Stimulated activated CD4-positive, alpha-beta T cell treated with anti-CD3 and anti-CD28 coated beads, Interleukin-15, amount 100 ng/mL, for 48 hours (primary cell): ENCODE measurements at places on chromosomes 3 and 15.

- DNase-seq, result no peak
Measured at GRCh38 chr15:89556413-89557262, 18.6 kb upstream of the TICRR start.

GRCh38 chr3:126935756-126936509 is 47.0 kb upstream of the PLXNA1 start:
- DNase-seq, result no peak

GRCh38 chr3:72492240-72492639 is 356.0 kb downstream of the SHQ1 start:
- no peak for DNase-seq

DNA sequence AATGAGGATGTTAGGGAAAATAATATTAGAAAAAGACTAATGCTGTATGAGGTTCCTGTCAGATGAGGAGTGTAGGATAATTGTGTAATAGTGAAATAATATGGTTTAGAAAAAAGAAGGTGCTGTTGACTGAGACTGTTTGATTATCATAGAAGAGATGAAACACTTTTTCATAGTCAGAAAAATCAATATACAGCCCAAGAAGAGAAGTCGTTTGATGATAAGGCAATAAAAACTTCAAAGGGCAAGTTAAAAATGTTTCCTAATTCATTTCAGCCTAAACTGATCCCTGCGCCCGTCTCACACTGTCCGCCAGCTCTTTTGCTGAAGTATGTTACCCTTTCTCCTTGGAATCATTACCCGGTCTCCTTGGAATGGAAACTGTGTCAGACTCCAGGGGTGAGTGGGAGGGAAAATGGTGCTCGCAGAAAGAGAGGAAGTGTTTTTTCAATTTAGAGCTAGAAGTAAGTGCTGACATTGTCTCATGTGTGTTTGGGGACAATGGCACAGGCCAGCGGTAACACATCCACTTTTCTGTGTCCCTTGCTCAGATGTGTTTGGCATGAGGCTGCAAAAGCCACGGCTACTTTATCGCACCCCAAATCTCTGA is 23.6 kb downstream of the DUT start:
- DNase-seq, result no peak

DNA sequence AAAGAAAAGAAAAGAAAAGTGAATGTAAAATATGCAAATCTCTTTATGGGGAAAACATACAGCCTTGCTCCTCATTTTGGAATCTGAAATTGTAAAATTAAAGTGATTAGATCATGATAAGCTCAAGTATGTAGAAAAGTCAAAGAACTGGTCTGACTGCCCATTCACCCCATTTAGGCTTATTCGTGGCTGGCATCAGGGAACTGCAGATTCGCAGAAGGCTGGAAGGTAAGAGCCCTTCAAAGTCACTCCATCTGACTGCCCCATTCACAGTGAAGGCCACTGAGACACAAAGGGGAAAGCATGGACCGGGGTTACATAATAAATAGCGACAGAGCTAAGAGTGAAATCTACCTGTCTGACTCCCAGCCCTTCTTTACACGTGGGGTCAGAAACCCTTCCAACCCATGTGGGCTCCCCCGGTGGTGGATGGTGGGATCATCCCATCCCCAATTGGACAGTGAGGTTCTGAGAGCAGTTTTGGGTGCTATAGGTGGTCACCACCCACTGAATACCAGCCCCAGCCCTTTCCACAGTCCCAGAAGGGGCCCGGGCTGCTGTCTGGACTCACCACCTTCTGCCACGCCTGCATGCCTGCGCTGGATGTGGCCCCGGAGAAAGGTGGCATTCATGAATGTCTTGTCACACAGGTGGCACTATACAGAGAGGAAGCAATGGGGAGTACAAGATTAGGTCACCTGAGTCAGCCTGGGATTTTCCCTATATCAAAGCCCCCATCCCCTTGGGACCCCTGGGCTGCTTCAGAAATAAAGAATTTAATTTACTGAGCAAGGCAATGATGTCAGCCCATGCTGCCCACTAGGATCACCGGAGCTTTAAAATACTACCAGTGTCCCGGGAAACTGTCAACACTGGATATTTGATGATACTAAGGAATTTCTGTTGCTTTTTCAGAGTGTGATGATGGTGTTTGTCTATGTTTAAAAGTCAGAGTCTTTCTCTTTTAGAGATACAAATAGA is 17.9 kb downstream of the DZIP1L start:
- no peak for DNase-seq

- DNase-seq, result no peak
Measured at GRCh38 chr15:50162969-50163718, 18.9 kb upstream of the SLC27A2 start.

- DNase-seq, result no peak
Measured at GRCh38 chr3:60980342-60980692, 270.9 kb downstream of the FHIT start.
